Posterior vena cava (tissue), 2 donors: ENCODE measurements at places on chromosomes 2 and 18. TPM values are rescaled to one million over a fixed set of nuclear protein-coding genes. Genes with fewer than 3 reads are reported as not detected.

DNA sequence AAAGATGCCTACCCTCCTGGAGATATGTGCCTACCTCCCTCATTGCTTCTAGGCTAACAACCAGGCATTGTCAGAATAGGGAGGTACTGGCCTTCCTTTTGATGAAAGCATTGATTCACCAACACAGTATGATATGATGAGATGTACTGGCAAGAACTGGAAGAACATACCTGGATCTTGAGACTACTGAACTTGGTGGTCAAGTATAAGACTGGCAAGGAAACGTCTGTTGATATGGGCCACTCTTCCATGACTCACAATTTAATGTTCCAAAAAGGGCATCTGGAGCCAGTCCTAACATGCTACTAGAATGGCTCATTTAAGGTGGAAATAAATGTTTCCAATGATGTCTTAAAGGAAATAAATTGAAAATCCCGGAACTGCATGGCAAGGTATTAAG lies 18.1 kb downstream of the DTNB start:
- no peak for DNase-seq

Gene TEKT4
- not detected for total RNA-seq

DNA sequence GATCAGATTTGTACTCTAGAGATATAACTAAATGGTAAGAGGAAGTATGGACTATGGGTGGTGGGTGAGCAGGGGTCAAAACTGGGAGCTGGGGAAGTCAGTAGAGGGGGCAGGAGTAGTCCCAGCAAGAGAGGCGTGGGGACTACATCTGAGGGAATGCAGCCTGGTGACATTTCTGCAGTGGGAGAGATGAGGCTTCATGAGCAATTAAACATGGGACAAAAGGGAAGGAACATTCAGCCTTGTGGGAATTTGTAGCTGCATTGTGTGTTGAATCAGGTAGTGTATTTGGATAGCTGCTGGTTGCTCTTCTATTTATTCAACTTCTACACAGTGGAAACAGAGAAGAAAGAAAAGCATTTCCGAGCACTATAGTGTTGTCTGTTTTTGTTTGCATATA lies 3.6 kb downstream of the CNOT11 start:
- no peak for DNase-seq

GRCh38 chr18:74790451-74790850 lies 192.8 kb downstream of the ZNF407 start:
- no peak for DNase-seq

- peak; percentile 76 for DNase-seq
These were observed 181.3 kb downstream of the INHBB start for GRCh38 chr2:120526997-120527945.
